Stimulated activated CD8-positive, alpha-beta memory T cell treated with anti-CD3 and anti-CD28 coated beads, Interleukin-7, amount 100 ng/mL, for 1 hour (primary cell): ENCODE measurements at places on chromosomes 2 and 18.

DNA sequence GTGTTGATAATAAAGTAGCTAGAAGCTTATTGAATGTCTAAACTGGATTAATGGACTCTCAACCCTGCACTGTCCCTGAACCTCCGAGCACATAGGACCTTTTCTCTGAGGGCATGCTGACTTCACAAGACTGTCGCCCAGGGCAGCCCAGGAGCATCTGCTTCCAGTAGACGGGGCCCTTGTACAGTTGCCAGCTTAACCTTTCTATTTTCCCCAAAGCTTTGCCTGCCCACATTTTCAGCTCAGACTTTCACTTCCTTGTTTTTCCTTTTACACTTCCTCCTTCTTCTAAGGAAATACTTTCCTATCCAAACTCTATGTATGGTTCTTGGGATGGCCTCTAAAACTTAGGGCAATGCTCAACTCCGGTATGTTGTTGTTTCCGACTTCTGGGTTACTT is 1.3 kb downstream of the VWA3B start:
- no peak for DNase-seq

GRCh38 chr2:5387406-5387805 is 304.8 kb upstream of the SOX11 start:
- DNase-seq: no peak

GRCh38 chr2:195671563-195671962 is 14.5 kb downstream of the SLC39A10 start:
- DNase-seq: no peak

GRCh38 chr2:130985831-130986649 is 107.2 kb downstream of the FAM168B start:
- DNase-seq: no peak

DNA sequence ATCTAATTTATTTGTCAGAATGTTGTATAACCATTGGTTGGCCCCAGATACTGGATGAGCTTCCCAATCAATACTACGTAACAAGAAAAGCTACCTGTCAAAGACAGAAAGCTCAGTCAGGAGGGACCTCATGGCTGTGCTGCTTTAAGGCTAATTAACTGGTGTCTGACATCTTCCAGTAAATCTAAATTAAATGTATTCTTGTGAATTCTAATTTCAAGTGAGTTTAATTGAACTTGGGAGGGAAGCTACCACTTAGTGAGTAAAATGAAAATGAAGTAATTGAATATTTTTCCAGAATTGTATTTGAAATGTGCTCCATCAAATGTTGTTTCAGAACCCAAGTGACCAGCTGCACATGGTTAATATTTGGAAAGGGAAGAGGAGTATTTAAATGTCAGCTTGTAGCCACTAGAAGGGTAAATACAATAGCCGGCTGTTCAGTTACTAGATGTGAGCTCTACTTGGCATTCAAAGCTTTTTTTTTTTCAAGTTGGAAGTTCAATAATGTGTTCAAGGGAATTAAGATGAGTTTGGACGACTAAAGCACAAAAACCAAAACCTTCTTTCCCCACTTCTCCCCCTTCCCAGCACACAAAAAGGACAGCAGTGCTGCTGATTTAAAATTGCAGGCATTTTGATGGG is 62.0 kb downstream of the GPR39 start:
- DNase-seq: no peak

- no peak for DNase-seq
These were observed 754.5 kb upstream of the FAM98A start for GRCh38 chr2:34353509-34354113.

GRCh38 chr2:195364015-195364965 is 292.7 kb upstream of the SLC39A10 start:
- DNase-seq: no peak

GRCh38 chr2:232296776-232297525 is 81.6 kb upstream of the ALPP start:
- DNase-seq: no peak

DNA sequence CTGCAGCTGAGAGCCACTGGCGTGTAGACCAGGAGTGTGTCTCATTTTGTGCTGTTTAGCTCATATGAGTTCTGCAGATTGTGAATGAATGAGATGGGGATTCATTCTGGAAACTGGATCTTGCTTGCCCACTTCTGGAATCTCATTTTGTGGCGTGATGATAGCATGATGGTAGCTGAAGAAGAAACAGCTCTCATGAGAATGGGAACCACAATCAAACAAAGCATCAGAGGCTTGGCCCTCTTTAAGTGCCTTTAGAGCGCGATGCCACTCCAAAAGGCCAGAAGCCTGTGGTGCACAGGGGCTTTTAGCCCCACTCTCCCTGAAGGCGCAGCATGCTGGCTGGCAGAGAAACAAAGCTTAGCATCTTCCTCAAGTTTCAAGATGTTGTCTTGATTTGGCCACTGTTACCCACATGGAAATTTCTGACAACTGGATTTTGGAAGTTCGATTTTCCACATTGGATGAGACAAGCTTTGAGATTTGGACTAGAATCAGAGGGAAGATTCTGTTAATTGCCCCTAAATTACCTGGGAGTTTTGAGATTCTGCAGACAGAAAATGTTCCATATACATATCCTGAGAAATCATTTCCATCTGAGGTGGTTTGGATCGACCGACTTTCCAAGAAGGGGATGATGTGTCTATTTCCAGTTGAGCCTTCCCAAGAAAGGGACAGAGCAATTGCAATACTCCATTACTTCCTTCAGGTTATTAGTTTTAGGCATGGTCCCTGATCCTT is 234.5 kb downstream of the VAPA start:
- no peak for DNase-seq

- DNase-seq: no peak
These were observed 121.4 kb upstream of the HDAC4 start for GRCh38 chr2:239522002-239522739.

DNA sequence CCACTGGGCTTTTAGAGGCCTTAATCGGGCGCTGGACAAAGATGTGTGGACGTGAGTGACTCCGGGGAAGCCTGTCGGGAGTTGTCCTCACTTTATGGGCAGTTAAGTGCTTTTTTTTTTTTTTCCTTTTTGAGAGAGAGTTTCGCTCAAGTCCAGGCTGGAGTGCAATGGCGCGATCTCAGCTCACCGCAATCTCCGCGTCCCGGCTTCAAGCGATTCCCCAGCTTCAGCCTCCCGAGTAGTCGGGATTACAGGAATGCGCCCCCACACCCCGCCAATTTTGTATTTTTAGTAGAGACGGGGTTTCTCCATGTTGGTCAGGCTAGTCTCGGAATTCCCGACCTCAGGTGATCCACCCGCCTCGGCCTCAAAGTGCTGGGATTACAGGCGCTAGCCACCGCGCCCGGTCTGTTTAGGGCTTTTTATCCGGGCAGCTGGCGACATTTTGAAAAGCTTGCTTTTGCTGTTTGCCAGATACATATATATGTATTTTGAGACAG is 1.5 kb downstream of the MSH6 start:
- no peak for DNase-seq

DNA sequence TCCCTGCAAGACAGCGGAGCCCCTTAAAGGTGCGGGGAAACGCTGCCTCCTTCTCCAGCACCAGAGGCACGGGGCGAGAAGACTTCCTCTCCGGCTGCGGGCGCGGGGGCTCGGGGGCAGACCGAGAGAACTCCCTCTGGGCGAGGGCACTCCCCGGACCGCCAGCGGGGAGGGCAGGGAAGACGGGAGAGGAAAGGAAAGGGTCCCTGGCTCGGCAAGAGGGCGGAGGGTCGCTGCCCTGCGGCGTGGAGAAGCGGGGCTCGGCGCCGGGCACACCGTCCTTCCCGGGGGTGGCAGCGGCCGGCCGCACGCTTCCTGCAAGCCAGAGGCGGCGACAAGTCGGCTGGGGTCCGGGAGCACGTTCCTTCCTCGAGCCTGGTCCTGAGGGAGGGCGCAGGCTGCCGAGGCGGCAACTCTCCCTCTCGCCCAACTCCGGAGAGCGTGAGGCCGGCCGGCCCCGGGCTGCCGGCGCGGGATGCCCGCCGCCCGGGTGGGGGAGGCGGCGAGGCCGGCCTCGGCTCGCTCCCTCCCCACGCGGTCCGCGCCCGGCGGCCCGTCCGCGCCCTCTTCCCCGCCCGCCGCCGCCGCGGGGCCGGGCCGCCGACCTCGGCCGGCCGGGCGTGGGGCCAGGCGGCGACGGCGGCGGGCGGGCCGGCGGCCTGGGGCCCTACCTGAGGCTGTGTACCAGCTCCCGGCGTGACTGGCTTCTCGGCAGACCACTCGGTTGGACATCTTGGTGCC is 1.1 kb downstream of the MEMO1 start:
- DNase-seq: no peak

- DNase-seq: no peak
These were observed 147.6 kb upstream of the SETBP1 start for GRCh38 chr18:44533071-44533470.

DNA sequence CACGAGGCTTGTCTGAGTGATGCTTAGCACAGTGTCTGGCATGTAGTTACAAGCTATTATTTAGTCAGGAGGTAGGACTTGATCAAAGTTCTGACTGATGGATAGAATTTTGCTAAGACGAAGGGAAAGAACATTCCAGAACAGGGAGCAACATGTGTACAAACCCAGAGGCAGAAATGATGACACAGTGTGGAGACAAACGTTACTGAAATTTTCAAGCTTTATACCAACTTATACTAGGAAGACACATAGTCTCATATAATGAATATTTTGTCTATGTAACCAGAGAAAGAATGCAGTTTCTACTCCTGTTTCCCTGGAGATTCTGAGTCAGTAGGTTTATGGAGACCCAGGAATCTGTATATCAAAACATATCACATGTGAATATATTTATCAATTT is 123.4 kb downstream of the FAM124B start:
- DNase-seq: no peak

DNA sequence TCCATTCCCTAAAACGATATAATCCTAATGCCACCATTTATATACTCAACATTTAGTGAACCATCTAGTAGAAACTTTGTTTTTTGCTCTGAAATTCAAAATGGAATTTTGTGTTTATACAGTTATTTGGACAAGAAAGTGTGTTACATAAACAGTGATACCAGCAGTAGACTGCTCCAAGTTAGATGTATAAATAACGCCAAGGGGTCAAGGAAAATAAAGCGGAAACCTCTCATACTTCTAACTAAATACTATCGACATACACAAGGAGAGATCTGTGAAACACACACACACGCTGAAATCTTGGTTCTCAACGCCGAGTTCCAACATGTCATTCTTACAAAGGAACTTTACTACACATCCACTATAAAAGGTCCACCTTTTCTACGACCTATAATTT is 1.2 kb downstream of the TXNL1 start:
- no peak for DNase-seq

DNA sequence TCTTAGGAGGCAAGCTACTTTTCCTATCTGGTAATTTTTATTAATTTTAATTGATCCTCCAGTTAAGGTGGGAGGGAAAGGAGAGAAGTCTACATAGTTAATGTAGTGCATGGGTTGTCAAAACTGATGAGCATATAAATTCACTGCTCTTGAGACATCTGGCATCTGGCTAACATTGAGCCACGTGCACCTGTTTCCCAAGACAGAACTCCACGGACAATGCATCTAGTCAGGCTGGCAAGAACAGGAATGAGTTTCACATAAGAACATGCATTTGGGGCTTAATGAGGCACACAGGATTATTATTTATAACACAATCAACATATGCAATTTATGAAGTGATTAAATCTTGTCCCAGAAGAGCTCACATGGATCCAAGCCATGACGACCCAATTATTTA is 16.2 kb upstream of the RAB1A start:
- DNase-seq: no peak

- no peak for DNase-seq
These were observed 6.0 kb downstream of the RSAD2 start for GRCh38 chr2:6883448-6884122.

DNA sequence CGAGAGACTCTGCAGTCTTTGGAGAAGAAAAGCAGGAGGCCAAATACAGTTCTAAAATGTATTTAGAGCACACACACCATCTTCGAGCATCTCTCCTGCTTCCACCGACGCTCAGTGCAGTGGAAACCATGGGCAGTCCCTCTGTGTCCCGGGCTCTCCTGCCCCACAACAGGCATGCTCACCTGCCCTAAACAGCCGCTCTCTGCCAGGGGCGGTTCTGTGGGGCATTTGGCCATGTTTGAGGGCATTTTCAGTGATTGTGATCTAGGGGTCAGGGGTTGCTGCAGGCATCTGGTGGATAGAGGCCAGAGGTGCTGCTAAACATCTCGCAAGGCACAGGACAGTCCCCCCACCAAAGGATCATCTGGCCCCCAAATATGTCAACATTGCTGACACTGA is 55.8 kb downstream of the EMX1 start:
- no peak for DNase-seq

DNA sequence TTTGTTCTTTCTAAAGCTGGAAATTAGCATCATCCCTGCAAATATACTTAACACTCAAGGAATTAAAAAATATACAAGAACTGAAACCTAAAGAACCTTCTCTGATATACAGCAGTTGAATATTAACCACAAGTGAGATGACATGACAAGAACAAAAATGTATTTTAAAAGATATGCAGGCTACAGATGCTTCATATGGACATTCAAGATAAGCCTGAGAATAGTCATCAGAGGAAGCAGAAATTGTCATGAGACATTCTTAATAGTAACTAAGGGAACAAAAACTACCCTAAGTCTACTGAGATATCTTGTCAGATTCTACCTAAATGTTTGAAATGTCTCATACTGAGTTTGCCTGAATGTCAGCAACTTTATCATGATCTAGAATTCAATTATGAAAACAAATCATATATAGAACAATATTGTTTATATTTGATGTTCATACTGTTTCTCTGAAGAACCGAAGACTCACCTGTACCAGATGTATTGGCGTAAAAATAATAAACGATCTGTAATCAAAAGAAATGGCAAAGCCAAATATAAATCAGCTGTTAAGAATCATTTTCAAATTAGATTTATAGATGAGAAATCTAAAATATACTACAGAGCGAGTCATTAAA is 4.7 kb downstream of the NBAS start:
- no peak for DNase-seq

- no peak for DNase-seq
These were observed 10.1 kb upstream of the SESTD1 start for GRCh38 chr2:179274749-179275148.

DNA sequence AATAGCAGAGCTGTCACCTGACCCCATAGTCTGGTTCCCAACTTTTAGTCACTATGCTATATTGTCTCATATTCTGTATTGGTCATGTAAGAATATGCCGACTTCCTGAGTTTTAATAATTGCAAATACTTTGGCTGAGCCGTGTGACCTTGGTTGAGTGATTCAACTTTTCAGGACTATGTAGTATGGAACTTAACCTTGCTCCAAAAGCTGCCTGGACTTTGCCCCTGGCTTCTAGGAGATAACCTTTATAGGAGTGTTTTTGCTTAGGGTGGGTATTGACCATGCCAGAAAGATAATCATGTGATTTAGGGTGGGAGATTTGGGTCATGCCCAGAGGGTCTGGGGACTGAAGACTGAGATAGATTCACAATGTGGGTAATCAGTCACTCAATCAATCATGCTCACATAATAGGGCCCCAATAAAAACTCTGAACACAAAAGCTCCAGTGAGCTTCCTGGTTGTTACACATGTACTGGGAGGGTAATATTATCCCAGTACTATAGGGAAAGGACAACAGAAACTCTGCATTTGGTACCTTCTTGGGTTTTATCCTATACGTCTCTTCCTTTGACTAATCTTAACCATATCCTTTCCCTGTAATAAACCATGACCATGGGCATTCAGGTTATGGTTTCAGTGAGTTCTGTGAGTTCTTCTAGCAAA is 235.6 kb downstream of the RNF152 start:
- DNase-seq: no peak
